ENCODE measurements at places on chromosomes 5 and 9. TPM values are rescaled to one million over a fixed set of nuclear protein-coding genes. Genes with fewer than 3 reads are reported as not detected.

Gene KCNT1
- 0.60 TPM for total RNA-seq

Gene FOXD4
- 0.20 TPM for total RNA-seq

Gene CCNO
- 0.28 TPM for total RNA-seq

Gene ZMYND19
- total RNA-seq = 14.2 TPM

Gene HSPB3
- total RNA-seq = 1.5 TPM

Gene ZNF300
- total RNA-seq = 3.5 TPM

Gene S1PR3
- 0.87 TPM for total RNA-seq

Gene SPATA31E1
- not detected for total RNA-seq

Gene C9
- not detected for total RNA-seq

Gene SNCAIP
- total RNA-seq = 4.7 TPM

Gene PCDHA8
- 0.19 TPM for total RNA-seq

Gene HK3
- 2.4 TPM for total RNA-seq

Gene PELO
- 17.9 TPM for total RNA-seq

Gene NDST1
- 60.6 TPM for total RNA-seq

Gene PCDHGB4
- 0.65 TPM for total RNA-seq

Gene ANKRD31
- 0.17 TPM for total RNA-seq

Gene ARL14EPL
- not detected for total RNA-seq

Gene CAMSAP1
- 14.3 TPM for total RNA-seq

Gene RFESD
- total RNA-seq = 0.31 TPM

Gene MARCHF11
- total RNA-seq = not detected

Gene FSD1L
- total RNA-seq = 7.8 TPM

Gene PIP5K1B
- total RNA-seq = 60.0 TPM

Gene TRIM41
- 34.0 TPM for total RNA-seq

Gene SNX18
- total RNA-seq = 28.9 TPM

Gene FREM1
- total RNA-seq = 1.4 TPM

Gene SLC23A1
- total RNA-seq = 2.5 TPM
